Activated naive CD8-positive, alpha-beta T cell treated with anti-CD3 and anti-CD28 coated beads, Interleukin-2, amount 10 ng/mL, durations not matched to agents 7 days and 5 days (primary cell): ENCODE measurements at places on chromosomes 11 and 22. TPM values are rescaled to one million over a fixed set of nuclear protein-coding genes. Genes with fewer than 3 reads are reported as not detected.

Gene OR52D1
- total RNA-seq = not detected

Gene SHANK3
- total RNA-seq = 0.06 TPM

Gene TUB
- 0.14 TPM for total RNA-seq

Gene MOV10L1
- not detected for total RNA-seq

Gene OR10G6
- total RNA-seq = not detected

Gene MFRP
- total RNA-seq = not detected

Gene PRAME
- not detected for total RNA-seq

Gene DKK3
- 8.1 TPM for total RNA-seq

Gene MAP6
- total RNA-seq = not detected

Gene BTBD18
- total RNA-seq = not detected

Gene IGLL1
- not detected for total RNA-seq

Gene TYR
- total RNA-seq = not detected

Gene MTFP1
- 63.3 TPM for total RNA-seq

GRCh38 chr11:61102667-61103571 is 630 bp downstream of the CD5 start:
- H3K27ac ChIP-seq = no peak overlapping the region
- H3K4me1 ChIP-seq = peaks cover 37% of the 10 kb centered on the region
- H3K36me3 ChIP-seq = peaks cover 31% of the 10 kb centered on the region
- DNase-seq = no peak

DNA sequence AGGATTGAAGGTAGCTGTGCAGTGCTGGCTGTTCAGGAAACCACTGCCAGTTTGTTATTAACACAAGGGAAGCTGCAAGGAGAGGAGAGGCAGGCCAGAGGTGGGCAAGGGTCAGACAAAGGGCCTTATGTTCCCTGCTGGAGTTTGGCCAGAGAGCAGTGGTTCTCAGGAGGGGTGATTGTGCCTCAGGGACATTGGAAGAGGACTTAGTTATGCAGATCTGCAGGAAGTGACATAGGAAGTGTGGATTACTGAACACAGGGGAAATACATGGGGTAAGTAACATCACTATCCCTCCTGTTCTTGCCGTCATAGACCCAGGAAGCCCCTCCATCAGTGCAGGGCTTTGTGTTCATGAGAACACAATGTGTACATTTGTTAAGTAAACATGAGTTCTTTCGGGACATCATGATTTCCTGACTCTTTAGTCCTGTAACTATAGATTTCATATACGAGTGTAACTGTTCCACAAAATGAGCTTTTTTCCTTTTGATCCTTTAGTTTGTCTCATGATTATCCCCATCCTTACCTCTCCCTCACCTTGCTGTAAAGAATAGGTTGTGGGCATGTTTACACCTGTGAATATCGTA is 5.9 kb downstream of the SRRD start:
- H3K4me3 ChIP-seq = no peak overlapping the region
- peaks cover 29% of the 10 kb centered on the region for H3K36me3 ChIP-seq
- no peaks in the 10 kb centered on the region for H3K27me3 ChIP-seq

DNA sequence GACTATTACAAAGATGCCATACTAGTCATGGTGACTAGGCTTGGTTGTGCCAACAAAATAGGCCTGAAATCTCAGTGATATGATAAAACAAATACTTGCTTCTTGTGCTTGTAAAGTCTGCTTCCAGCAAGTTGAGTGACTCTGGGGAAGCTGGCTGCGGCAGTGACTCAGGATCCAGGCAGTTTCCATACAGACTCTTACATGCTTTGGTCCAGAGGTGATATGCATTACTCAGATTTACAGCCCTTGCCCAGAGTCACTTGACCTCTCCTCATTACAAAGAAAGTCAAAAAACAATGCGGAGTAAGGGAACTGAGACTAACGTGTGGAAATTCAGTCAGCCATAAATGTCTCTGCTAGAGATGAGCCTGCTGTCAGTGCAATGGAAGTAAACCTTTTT is 387.5 kb downstream of the KCNA4 start:
- H3K4me3 ChIP-seq = no peak overlapping the region
- DNase-seq = no peak
- H3K27me3 ChIP-seq = no peaks in the 10 kb centered on the region
- H3K36me3 ChIP-seq = no peaks in the 10 kb centered on the region
- H3K27ac ChIP-seq = no peak overlapping the region

GRCh38 chr11:128174465-128175291 is 412.7 kb downstream of the ETS1 start:
- DNase-seq = no peak
- H3K4me3 ChIP-seq = no peak overlapping the region
- no peaks in the 10 kb centered on the region for H3K36me3 ChIP-seq
- no peak overlapping the region for H3K27ac ChIP-seq
- peaks cover 3% of the 10 kb centered on the region for H3K4me1 ChIP-seq
- peaks cover 4% of the 10 kb centered on the region for H3K27me3 ChIP-seq

DNA sequence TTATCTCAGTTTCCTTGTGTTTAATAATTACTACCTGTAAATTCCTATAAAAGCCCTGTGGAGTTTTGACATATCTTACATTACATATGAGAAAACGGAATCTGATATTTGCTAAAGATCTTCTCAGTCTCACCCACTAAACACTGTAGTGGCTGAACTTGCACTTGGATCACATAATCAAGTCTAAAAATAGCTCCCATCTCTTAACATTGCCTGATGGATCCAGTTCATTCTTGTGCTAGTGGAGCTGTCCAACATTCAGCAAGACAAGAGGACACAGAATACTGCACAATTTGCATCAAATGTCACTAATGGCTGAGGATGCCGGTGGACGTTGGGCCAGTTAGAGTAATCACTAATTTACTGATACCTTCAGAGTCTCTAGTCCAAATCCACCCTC is 569.9 kb upstream of the ANO5 start:
- no peaks in the 10 kb centered on the region for H3K27me3 ChIP-seq
- no peak for DNase-seq
- no peak overlapping the region for H3K4me3 ChIP-seq
- H3K4me1 ChIP-seq = no peaks in the 10 kb centered on the region
- no peak overlapping the region for H3K27ac ChIP-seq

- no peak for DNase-seq
- peak overlapping the region; percentile 95 for H3K27ac ChIP-seq
- no peaks in the 10 kb centered on the region for H3K27me3 ChIP-seq
- peaks cover 8% of the 10 kb centered on the region for H3K36me3 ChIP-seq
- H3K4me1 ChIP-seq = peaks cover 64% of the 10 kb centered on the region
- peak overlapping the region; percentile 83 for H3K4me3 ChIP-seq
Observed at GRCh38 chr11:96257972-96258934, 84.7 kb downstream of the MAML2 start.

DNA sequence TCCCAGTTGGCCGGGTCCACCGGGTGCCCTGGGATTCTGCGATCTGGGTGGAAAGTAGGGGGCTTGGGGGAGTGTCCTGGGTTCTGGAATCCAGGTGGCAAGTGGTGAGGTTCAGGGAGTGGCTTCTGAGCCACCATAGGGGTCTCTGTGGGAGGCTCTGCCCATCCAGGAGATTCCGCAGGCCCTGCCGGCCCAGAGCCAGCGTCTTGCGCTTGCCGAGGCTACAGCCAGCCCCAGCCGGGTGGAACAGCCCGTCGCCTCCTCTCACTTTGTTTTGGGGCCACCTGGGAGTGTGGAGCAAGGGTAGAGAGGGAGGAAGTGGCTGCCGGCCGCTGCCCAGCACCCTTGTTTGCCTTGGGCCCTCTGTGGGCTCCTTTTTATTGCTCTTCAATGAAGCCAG is 60.6 kb upstream of the PPP6R3 start:
- no peak overlapping the region for H3K27ac ChIP-seq
- no peaks in the 10 kb centered on the region for H3K27me3 ChIP-seq
- no peak overlapping the region for H3K4me3 ChIP-seq
- peaks cover 2% of the 10 kb centered on the region for H3K4me1 ChIP-seq
- H3K36me3 ChIP-seq = no peaks in the 10 kb centered on the region

GRCh38 chr11:107651672-107652071 is 60.2 kb downstream of the SLN start:
- no peaks in the 10 kb centered on the region for H3K36me3 ChIP-seq
- no peak overlapping the region for H3K4me3 ChIP-seq
- H3K27ac ChIP-seq = no peak overlapping the region
- DNase-seq = no peak
- no peaks in the 10 kb centered on the region for H3K4me1 ChIP-seq

DNA sequence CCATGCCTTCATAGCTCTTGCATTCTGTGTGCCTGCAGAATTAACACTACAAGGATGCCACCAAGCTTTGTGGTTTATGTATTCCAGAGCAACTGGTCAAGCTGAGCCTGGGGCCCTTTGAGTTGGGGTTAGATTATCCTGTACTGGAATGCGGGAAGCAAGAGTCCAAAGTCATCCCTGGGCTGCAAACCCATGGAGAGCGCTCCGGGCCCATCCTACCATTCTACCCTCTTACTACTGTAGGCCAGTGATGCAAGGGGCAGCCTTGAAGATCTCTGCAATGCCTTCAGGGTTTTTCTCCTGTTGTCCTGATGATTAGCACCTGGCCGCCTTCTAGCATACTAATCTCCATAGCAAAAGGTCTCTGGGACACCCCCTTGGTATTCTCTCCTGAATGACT is 51.3 kb downstream of the TUG1 start:
- DNase-seq = no peak
- H3K4me3 ChIP-seq = no peak overlapping the region
- no peaks in the 10 kb centered on the region for H3K4me1 ChIP-seq
- H3K27ac ChIP-seq = no peak overlapping the region
- H3K36me3 ChIP-seq = no peaks in the 10 kb centered on the region

DNA sequence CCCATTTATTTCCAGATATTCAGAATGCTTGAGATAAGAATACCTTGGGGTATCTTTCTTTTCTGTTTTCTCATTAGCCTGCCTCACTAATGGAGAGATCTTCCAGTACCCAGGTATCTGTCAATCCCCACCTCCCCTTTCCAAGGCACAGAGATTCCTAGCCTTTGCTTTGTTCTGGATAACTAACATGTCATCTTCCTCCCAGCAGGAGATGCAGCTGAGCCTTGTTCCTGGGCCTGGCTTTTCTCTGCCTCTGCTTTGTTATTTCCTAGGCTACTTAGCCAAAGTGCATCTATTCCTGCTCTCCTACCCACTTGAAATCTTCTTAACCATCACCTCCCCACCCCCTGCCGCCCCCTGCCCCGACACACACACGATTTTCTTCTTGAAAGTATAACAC is 297.1 kb downstream of the NELL1 start:
- no peaks in the 10 kb centered on the region for H3K4me1 ChIP-seq
- no peaks in the 10 kb centered on the region for H3K36me3 ChIP-seq
- no peak overlapping the region for H3K4me3 ChIP-seq
- no peaks in the 10 kb centered on the region for H3K27me3 ChIP-seq
- DNase-seq = no peak

GRCh38 chr22:22720201-22720723 is 75.8 kb downstream of the GGTLC2 start:
- H3K27me3 ChIP-seq = peaks cover 11% of the 10 kb centered on the region
- H3K27ac ChIP-seq = peak overlapping the region; percentile 43
- H3K4me1 ChIP-seq = peaks cover 24% of the 10 kb centered on the region
- no peaks in the 10 kb centered on the region for H3K36me3 ChIP-seq
- peak; percentile 48 for DNase-seq
- H3K4me3 ChIP-seq = no peak overlapping the region

- peaks cover 68% of the 10 kb centered on the region for H3K36me3 ChIP-seq
- H3K4me1 ChIP-seq = peaks cover 81% of the 10 kb centered on the region
- H3K27ac ChIP-seq = peak overlapping the region; percentile 93
- no peak for DNase-seq
- H3K4me3 ChIP-seq = peak overlapping the region; percentile 41
Observed at GRCh38 chr22:37224757-37225420, 12.6 kb upstream of the SSTR3 start.

- H3K4me1 ChIP-seq = no peaks in the 10 kb centered on the region
- DNase-seq = no peak
- no peaks in the 10 kb centered on the region for H3K27me3 ChIP-seq
- H3K36me3 ChIP-seq = no peaks in the 10 kb centered on the region
Observed at GRCh38 chr11:23391031-23391430, 530.8 kb upstream of the CCDC179 start.

DNA sequence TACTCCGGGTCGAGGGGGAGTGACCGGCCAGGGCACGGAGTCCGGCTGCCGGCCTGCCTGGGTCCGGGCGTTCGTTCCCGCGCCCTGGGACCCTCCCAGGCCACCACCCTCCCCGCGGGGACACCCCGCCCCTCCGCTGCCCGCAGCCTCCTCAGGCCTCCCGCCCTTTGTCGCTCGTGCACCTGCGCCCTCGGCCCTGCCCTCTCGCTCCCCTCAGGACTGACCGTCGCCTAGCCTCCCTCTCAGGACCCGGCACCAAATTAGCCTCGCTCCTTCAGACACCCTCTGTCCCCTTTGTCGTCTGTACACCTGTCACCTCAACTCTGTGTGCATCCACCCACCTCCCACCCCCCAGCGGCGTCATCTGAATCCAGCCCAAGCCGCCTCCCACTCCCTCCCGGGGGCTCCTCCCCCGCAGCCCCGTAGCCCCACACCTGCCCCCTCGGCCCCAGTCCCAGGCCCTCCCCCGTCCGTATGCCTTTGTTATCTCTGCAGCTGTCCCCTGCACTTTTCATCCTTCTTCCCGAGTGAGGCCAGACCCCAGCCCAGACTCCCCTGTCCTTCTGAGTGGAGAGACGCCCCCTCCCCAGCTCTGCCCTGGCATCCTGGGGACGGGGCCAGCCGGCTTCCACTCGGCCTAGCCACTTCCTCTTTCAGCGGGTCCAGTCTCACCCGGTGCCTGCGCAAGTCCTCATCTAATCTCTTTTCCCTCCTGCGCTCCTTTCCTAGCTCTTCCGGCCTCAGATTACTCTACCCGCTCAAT is 643 bp downstream of the TIGD3 start:
- H3K4me3 ChIP-seq = peak overlapping the region; percentile 93
- peaks cover 14% of the 10 kb centered on the region for H3K4me1 ChIP-seq
- peaks cover 7% of the 10 kb centered on the region for H3K36me3 ChIP-seq
- peak overlapping the region; percentile 91 for H3K27ac ChIP-seq

DNA sequence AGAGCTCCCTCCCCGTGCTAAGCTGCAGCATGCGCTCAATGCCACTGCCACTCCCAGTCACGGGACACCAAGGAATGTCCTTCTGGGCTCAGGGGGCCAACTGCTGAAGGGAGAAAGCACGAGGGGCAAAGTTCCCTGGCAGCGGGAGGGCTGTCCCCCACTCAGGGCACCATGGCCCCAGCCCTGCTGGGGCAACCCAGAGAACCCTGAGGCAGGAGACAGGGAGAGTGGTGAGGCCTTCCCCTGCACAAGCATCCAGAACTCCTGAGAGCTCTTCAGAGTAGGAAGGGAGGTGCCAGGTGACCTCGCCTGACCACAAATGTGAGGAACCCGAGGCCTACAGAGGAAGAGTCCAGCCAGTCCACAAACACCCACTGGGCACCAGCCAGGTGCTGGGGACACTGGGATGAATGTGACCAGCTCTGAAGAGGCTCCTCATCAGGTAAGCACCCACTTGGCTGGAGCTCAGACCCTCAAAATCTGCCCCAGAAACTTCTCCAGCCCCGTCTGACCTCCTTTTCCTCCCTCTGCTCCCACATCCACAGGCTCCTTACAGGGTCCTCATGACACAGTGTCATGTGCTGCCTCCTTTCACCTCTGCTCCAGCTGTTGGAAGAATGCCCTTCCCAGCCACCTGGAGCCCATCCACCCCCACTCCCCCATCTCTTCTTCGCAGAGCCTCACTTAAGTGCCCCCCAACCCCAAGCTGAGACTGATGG is 15.6 kb downstream of the GDPD5 start:
- no peak overlapping the region for H3K4me3 ChIP-seq
- H3K36me3 ChIP-seq = no peaks in the 10 kb centered on the region
- H3K27me3 ChIP-seq = peaks cover 2% of the 10 kb centered on the region
- H3K4me1 ChIP-seq = peaks cover 15% of the 10 kb centered on the region
- DNase-seq = no peak
- no peak overlapping the region for H3K27ac ChIP-seq
